ENCODE measurements at places on chromosomes 5 and 9.

DNA sequence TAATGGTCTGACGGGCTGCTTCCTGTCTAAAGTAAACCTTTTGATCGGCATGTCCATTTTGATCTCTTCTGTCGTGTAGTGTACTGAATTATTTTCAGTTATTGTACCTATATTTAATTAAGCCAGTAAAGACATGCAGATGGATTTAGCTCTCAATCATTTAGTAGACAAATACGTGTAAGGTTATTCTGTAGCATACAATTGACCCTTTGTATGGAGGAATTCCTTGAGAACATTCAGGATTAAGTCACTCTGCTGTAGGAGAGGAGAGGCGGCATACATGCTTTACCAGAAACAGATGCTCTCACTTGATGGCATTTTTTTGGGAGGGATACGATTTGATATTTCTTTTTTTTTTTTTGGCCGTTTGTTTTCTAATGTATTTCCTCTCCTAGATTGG is 141.0 kb downstream of the PBX3 start:
- DNase-seq, result no peak

DNA sequence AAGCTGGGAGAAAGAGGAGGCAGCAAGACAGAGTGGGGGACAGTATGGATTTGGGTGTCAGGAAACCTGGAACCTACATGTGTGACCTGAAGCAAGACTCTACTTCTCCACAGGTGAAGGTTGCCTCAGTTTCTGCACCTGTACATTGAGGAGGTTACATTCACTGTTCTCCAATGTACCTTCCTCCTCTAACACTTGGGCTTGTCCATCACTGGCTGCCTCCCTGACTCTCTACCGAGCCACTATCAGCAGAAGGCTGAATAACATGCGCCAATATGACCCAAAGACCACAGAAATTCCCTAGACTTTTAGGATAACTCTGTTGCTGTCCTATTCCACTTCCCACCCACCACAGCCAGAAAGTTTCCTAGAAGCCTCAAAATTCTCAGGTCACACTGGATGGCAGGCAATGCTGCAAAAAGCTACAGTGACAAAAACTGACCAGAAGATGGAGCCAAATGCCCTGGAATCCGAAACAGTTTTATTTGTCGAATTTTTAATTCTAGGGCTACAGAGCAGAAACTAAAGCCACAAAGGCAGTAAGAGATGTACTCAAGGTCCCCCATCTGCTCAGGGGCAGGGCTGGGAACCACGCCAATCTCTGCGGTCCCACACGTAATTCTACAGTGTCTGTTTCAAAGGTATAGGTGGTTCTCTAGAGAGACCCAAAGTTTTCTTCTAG is 64.4 kb downstream of the FAM114A2 start:
- DNase-seq, result no peak

- DNase-seq, result no peak
These were observed 32.9 kb upstream of the GOLGA1 start for GRCh38 chr9:124973807-124974206.

DNA sequence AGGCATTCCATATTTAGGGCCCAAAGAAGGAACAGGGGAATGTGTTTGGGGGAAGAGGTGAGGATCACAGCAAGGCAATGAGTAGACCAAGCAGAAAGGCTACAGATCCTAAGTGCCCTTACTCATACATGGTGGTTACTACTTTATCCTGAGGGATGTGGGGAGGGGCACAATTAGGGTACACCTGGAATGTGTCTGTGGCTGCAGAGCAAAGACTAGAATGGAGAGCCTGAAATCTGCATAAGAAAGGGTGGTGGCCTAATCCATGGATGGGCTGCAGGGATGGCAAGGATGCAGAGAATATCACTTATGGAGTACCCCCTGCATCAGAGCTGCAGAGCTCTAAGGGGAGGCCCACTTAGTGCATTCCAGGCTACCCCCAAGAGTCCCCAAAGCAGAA is 352.6 kb upstream of the TRPC7 start:
- DNase-seq, result no peak

- DNase-seq, result no peak
These were observed 482.8 kb upstream of the KLF4 start for GRCh38 chr9:107972346-107972745.

All from stimulated activated CD4-positive, alpha-beta T cell treated with anti-CD3 and anti-CD28 coated beads, Interleukin-12 subunit alpha, Interleukin-12 subunit beta, amount 100 ng/mL, for 24 hours (primary cell).